Stimulated activated CD8-positive, alpha-beta memory T cell treated with anti-CD3 and anti-CD28 coated beads, Interleukin-4, amount 100 ng/mL, for 1 hour (primary cell): ENCODE measurements at places on chromosomes 13 and 19.

DNA sequence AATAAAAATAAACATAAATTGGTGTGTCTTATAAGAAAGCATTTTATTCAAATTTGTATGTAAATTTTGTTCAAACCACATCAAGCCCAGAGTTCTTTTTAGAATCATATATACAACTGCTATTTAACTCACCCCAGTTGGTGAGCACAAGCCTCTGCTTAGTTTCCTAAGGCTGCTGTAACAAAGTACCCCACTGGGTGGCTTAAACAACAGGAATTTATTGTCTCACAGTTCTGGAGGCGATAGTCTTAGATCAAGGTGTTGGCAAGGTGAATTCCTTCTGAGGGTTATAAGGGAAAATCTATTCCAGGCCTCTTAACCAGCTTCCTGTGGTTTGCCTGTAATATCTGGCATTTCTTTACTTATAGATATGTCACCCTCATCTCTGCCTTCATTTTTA lies 1133.5 kb downstream of the OLFM4 start:
- DNase-seq = no peak

- DNase-seq = no peak
Measured at GRCh38 chr13:101474419-101474957, 22.0 kb downstream of the ITGBL1 start.

DNA sequence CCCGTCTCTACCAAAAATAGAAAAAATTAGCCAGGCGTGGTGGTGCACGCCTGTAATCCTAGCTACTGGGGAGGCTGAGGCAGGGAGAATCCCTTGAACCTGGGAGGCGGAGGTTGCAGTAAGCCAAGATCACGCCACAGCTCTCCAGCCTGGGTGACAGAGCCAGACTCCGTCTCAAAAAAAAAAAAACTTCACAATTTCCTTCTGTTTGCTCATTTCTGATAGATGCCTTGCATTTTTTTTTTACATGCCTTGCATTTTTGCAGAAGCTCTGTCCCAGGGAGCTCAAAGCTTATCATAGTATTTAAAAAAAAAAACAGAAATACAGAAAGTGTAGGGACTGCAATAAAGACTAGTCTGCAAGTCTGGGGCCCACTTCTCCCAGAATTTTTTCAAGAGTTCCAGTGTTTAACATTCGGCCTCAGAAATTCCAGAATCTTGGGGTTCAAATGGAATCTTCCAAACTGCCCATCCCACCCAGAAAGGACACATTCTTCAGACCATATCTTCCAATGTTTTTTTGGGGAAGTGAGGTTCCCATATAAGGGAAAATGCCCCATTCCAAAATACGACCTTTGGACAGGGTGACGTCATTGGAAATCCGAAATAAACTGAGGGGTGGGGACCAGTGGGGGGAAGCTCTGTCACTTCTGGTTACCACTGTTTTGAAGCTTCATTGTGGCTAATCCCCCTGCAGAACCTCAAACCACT lies 17.2 kb upstream of the RAB8A start:
- no peak for DNase-seq

DNA sequence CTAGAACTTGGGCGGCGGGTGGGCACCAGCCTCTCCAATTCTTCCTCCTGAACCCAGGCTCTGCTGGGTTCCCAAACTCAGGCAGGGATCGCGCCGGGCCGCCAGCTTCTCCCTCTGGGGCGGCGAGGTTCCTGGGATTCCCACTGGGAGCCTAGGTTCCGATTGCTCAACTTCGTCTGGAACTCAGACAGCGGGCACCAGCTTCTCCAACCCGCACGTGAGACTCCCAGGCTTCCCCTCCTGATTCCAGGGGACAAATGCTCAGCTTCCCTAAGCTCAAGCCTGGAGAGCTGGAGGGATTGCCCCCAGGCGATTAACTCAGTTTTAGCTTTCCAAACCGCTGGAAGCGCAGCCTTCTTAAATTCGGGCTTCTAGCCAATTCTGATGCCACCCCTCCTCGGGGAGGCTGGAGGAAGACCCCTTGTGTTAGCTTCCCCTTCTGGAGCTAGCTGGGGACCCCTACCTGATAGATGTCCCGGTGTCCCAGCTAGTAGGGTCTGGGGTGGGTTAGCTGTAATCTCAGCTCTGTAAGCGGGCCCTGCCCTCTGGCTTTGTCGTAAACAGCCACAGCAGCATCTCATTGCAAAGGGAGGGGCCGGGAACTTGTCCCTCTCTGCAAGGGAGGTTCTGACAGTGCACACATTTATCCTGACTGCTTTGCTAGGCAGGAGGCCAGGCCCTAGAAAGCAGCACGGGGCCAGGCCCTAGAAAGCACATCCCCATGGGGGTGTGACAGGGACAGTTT lies 671 bp downstream of the MCOLN1 start:
- no peak for DNase-seq

- no peak for DNase-seq
Measured at GRCh38 chr19:32824916-32825608, 44.5 kb downstream of the SLC7A9 start.

- DNase-seq = no peak
Measured at GRCh38 chr19:46571495-46571894, 29.6 kb upstream of the CALM3 start.
